Spleen (tissue), 13 donors: ENCODE measurements at places on chromosomes 6 and 20. TPM values are rescaled to one million over a fixed set of nuclear protein-coding genes. Genes with fewer than 3 reads are reported as not detected.
A peak's percentile ranks its signal among the peaks of the same experiment; 100 is the strongest.

- no peaks in the 10 kb centered on the region for H3K36me3 ChIP-seq
- H3K27me3 ChIP-seq = no peaks in the 10 kb centered on the region
- H3K4me3 ChIP-seq = no peak overlapping the region
- DNase-seq = no peak
- H3K27ac ChIP-seq = no peak overlapping the region
- peaks cover 9% of the 10 kb centered on the region for H3K4me1 ChIP-seq
Observed at GRCh38 chr20:50681359-50682064, 9.8 kb downstream of the RIPOR3 start.

DNA sequence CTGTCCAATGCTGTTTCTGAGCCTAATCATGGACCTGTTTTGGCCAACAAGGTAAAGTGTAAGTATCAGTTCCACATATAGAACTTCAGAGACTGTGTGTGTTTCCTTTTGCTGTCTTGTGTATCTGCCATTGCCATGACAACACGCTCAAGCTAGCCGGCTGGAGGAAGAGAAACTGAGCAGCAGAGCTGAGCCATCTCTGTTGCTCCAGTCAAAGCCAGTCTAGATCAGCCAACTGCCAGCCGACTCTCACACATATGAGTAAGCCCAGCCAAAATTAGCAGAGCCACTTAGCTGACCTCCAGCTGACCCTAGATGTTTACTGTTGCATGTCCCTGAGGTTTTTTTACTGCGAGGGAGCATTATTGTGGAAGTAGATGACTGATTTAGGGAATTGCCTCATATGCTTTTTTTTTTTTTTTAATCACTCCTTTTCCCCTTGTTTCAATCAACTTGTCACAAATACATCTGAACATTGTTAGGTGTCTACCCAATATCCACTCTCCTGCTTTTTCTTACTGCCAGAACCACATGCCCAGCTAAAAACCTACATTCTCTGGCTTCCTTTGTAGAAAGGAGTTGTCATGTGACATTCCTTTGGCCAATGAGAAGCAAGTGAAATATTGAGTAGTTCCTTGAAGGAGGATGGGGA, 304.3 kb upstream of the SUPT3H start:
- no peak overlapping the region for H3K27ac ChIP-seq
- peaks cover 15% of the 10 kb centered on the region for H3K4me1 ChIP-seq
- H3K36me3 ChIP-seq = no peaks in the 10 kb centered on the region
- H3K4me3 ChIP-seq = no peak overlapping the region
- no peak for DNase-seq

CASS4 gene
- total RNA-seq = 12.5 TPM

GRCh38 chr6:163525926-163526325, 111.4 kb downstream of the QKI start:
- H3K4me1 ChIP-seq = peaks cover 33% of the 10 kb centered on the region
- no peaks in the 10 kb centered on the region for H3K36me3 ChIP-seq
- no peak overlapping the region for H3K4me3 ChIP-seq
- H3K27me3 ChIP-seq = no peaks in the 10 kb centered on the region
- no peak for DNase-seq
- no peak overlapping the region for H3K27ac ChIP-seq

DNA sequence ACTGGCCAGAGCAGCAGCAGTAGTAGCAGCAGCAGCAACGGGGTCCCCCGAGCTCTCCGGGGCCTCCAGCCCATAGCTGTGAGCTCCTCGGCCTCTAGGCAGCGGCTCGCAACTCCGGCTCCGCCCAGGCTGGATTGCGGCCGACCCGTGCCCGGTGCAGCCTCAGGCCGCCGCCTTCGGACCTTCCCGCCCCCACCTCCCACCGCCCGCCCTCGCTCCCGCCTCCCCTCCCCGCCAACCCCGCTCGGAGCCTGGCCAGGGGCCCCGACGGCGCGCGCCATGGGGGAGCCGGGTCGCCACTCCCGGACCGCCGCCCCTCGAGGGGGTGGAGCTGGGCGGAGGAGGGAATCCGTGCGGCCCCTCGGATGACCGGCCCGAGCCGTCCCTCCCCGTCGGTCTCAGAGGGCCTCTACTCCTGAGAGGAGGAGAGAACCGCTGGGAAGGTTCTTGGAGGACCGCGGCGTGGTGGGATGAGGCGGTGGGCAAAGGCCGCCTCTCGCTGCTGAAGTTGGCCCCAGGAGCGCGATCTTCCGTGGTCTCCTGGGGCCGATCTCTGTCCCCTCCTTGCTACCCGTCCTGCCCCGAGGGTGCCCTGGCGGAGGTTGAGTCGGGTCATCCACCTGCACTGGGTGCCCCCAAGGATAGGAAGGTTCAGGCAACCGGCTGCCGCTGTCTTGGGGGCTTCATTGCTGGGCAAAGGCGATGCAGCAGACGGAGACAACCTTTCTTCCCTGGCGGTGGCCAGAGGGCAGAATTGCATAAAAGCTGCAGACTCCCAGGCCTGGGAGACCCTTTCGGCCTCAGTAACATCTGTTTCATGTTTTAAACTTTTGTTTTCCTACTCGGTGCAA, at the start of gene ADAM33:
Gene ADAM33, minus strand, starts transcription at position 80 of the 851 bp plus-strand sequence. Its CDS starts 6 bp downstream, at position 74.
- H3K36me3 ChIP-seq = no peaks in the 10 kb centered on the region
- DNase-seq = no peak
- peak within 1 kb of the TSS; percentile 27 for H3K4me3 ChIP-seq
- H3K4me1 ChIP-seq = peaks cover 38% of the 10 kb centered on the region
- H3K27me3 ChIP-seq = peaks cover 24% of the 10 kb centered on the region

DNA sequence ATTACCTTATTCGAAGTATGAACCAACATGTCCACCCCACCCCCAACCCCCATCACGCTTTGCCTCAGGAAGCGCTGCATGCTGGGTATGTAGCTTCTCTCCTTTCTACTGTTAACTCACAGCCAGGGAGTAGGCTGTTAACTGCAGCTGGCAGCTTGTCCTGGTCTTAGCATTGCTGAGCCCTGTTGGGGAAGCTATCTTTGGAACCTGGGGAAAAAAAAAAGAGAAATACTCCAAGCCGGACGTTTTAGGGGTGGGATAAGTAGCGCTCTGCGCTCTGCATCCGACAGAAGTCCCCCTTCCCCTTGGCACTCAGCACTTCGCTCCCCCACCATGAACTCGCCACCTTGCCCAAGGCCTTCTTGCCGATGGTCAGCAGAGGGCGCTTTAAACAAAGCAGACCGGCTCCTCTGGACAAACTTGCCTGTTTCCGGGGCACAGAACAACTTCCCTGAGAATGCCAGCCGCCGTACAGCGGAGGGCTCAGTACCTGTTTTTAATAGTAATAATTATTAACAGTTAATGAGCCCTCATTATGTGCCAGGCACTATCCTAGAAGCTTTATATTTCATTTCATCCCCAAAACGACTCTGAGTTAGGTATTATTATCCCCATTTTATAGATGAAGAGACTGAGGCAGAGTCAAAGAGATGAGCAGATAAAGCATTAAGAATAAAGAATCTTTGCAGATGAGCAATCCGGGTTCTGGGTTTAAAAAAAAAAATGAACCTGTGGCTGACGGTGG, 35.2 kb upstream of the MDFI start:
- no peak overlapping the region for H3K27ac ChIP-seq
- H3K4me1 ChIP-seq = peaks cover 10% of the 10 kb centered on the region
- H3K4me3 ChIP-seq = no peak overlapping the region
- peak; percentile 90 for DNase-seq

HSD17B8 gene
- 9.6 TPM for total RNA-seq

DNA sequence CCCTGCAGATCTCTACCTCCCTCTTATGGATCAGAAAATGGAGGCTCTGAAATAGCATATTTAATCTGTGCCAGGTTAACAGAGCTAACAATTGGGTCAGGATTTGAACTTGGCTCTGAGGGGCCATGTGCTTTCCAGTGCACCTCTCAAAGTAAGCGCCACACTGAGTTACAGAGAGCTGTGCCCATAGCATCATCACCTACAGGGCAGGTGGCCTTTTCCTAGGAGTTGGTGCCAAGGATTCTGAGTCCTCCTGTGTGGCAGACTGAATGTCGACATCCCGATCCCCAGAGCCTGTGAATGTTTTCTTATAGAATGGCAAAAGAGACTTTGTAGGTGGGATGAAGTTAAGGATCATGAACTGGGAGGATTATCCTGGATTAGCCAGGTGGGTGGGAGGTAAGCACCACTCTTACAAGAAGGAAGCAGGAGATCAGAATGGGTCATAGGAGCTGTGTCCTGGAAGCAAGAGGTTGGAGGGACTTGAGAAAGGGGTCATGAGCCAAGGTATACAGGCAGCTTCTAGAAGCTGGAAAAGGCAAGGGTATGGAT, 68.0 kb upstream of the TBC1D7 start:
- H3K27me3 ChIP-seq = no peaks in the 10 kb centered on the region
- no peaks in the 10 kb centered on the region for H3K36me3 ChIP-seq
- peaks cover 49% of the 10 kb centered on the region for H3K4me1 ChIP-seq

GNMT gene
- total RNA-seq = 1.2 TPM

- H3K4me1 ChIP-seq = peaks cover 62% of the 10 kb centered on the region
- DNase-seq = no peak
- H3K4me3 ChIP-seq = no peak overlapping the region
- no peaks in the 10 kb centered on the region for H3K36me3 ChIP-seq
- peak overlapping the region; percentile 72 for H3K27ac ChIP-seq
Observed at GRCh38 chr6:10522929-10523573, 1.9 kb downstream of the GCNT2 start.

DNA sequence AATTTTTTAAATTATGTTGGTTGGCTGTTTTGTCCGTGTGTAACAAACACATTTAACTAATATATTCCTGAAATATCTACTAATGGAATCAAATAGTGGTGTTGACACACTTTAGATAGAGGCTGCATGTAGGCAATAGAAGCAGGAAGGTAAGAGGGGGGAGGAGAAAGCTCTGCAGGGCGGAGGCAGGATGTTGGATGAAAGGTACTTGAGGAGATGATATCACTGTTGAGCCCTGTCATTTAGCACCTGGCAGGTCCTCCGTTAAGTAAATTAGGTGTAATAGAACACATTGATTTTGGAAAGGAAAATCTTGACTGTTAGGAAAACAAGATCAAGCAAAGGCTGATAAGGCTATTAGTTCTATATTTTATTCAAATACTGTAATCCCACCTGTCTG, 618.7 kb downstream of the PKHD1 start:
- DNase-seq = no peak
- no peak overlapping the region for H3K4me3 ChIP-seq
- H3K36me3 ChIP-seq = no peaks in the 10 kb centered on the region
- no peak overlapping the region for H3K27ac ChIP-seq

FLRT3 gene
- 0.26 TPM for total RNA-seq

DNA sequence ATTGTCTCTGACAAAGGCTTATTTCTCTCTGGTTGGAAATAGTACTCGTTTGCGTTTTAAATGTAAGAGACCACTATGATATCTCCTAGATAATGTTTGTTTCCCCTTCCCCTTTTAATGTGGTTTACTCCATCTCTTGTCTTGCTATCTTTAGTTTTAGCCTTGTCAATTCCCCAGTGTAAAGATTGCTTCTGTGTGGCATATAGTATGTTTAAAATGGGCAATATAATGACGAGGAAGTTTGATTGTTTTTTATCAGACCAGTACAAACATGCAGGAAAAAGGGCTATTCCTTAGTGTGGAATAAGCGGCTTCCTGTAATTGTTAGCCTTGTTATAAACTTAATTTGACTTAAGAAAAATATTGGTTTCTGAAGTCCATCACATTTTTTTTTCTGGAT, 3.1 kb downstream of the QKI start:
- peak overlapping the region; percentile 74 for H3K4me3 ChIP-seq

C6orf132 gene
- not detected for total RNA-seq

SLA2 gene
- total RNA-seq = 9.4 TPM

GRCh38 chr6:68655028-68655427, 19.9 kb downstream of the ADGRB3 start:
- H3K27ac ChIP-seq = no peak overlapping the region
- no peaks in the 10 kb centered on the region for H3K36me3 ChIP-seq
- H3K4me3 ChIP-seq = no peak overlapping the region
- no peak for DNase-seq
- no peaks in the 10 kb centered on the region for H3K27me3 ChIP-seq
- no peaks in the 10 kb centered on the region for H3K4me1 ChIP-seq

DNA sequence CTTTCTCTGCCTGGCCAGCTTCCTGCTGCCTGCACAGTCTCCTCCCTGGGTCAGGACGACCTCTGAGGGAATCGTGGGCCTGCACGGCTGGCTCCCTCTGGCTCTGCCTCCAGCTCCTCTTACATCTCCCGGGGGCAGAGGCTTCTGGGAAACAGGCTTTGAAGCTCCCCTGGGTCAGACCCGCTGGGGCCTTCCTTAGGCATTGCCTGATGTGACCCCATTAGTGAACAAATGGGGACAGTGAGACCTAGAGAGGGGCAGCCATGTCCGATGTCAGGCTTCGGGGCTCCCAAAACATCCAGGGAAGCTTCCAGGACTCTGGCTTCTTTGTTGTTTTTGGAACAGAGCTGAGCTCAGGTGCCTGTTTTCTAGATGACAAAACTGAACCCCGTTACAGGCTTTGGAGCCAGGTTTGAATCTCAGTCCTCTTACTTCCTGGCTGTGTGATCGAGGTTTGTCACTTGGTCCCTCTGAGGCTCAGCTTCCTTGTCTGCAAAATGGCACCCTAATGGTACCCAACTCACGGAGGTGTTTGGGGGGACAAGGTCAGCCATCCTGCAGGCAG, 94.3 kb downstream of the CEBPB start:
- no peak for DNase-seq
- no peak overlapping the region for H3K4me3 ChIP-seq
- peaks cover 62% of the 10 kb centered on the region for H3K4me1 ChIP-seq

GRCh38 chr20:17822039-17822438, 122.3 kb downstream of the BANF2 start:
- H3K27me3 ChIP-seq = no peaks in the 10 kb centered on the region
- no peak overlapping the region for H3K4me3 ChIP-seq
- H3K36me3 ChIP-seq = no peaks in the 10 kb centered on the region
- no peak overlapping the region for H3K27ac ChIP-seq
- no peaks in the 10 kb centered on the region for H3K4me1 ChIP-seq
